ENCODE measurements at places on chromosomes 7 and 10.

DNA sequence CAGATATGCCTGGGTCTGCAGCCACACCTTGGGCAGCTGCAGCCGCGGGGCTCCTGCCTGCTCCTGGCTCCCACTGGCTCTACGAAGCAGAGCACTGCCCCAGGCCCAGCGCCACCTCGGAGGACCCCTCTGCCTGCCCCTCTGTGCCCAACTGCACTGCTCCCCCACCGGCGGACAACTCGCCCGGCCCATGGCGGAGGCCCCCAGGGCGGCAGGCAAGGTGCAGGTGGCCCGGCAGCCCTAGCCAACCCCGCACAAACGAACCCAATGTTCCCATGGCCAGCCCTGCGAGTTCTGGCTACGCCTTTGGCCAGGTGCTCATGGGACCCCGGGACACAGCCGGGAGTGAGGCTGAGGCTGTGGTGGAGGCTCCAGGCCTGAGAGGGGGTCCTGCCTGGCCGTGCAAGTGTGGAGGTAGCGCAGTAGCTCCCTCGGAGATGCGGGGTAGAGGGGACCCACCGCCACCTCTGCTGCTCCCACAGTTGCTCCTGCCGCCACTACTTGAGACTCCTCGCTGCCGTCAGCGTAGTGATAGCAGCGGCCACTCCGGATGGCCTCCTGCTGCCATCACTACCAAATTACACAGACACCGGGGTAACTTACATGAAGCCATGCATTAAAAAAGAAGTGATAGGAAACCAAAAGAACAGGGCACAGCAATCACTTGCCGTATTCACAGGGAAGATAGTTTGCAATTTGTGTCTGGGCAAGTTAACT is 97.3 kb upstream of the SP4 start:
- DNase-seq = no peak

- no peak for DNase-seq
Measured at GRCh38 chr7:126411032-126411820, 841.5 kb downstream of the GRM8 start.

DNA sequence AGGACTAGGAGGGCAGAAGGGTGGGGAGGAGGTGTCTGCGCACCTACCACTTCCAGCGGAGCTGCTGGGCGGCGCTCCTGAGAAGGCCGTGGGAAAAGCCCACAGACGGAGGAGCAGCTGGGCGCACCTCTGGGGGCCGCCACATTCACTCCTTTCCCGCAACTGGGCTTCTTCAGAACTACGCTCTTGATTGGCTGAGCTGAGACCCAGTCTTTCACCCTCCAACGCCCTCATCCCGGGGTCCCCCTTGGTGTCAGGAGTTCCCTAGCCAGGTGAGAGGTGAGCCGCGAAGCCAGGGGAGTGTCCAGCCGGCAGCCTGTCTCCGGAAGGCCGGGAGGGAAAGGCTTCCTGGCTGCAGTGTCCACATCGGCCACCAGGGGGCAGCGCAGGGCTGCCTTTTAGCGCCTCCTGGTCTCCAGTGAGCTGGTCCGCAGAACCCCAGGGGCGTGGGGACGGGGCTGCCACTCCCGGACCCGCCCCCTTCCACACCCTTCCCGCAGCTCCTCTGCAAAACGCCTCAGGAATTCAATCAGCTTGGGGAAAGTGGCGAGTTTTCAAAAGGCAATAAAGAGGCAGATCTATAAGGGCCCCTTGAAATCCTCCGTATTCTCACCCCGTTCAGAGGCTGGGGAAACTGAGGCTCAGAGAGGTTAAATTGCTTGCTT is 98.8 kb downstream of the CHST15 start:
- DNase-seq = peak; percentile 93

DNA sequence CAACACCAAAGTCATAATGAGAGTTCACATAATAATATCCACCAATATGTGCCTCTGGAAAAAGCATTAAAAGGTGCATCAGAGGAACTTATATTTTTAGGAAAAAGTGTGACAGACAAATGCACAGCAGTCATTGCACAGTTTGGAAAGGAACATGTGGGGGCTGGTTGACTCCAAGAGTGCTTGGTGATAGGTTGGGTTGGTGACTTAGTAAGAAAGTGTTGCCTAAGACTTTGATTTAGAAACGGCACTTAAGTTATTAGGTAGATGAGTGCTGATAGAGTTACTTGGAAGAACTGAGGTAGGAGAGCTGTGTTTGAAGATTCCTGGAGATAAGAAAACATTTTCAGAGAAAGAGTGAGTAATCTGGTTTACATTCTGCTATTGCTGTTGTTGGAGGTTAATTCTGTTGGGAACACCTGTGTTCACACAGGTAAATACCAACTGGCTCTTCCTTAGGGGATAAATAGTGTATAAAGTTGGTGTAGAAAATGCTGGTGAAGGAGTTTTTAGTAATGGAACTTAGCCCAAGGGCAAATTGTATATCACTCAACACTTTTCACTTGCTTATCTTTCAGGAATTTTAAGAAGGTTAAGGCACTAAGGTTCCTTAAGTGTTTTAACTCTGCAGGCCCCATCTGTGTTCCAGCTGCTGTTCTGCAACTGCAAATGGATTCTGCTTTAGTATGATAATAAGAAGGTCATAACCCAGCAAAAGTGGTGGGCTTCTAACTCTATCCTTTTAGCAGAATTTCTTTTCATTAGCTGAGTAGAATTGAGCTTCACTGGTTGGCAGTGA is 196.1 kb downstream of the NSUN6 start:
- DNase-seq = no peak

GRCh38 chr10:3077940-3078630 is 10.7 kb downstream of the PFKP start:
- DNase-seq = no peak

GRCh38 chr10:113993489-113993991 is 50.1 kb upstream of the ADRB1 start:
- no peak for DNase-seq

DNA sequence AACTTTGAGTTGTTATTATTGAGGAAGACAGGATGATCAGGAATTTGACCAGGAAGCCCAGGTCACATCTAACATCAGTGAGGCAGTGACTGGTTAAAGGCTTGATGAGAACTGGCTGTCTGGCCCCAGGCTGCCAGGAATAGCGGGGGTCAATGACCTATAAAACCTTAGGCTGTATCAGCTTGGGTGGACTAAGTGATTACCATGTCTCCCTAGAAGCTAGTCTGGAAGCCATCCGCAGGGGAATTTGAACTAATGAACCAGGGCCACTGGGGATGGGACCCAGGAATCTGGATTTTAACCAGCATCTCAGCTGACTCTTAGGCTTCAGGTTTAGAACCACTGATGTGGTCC is 56.6 kb downstream of the BPGM start:
- DNase-seq = no peak

GRCh38 chr7:133358708-133359107 is 105.8 kb downstream of the EXOC4 start:
- no peak for DNase-seq

DNA sequence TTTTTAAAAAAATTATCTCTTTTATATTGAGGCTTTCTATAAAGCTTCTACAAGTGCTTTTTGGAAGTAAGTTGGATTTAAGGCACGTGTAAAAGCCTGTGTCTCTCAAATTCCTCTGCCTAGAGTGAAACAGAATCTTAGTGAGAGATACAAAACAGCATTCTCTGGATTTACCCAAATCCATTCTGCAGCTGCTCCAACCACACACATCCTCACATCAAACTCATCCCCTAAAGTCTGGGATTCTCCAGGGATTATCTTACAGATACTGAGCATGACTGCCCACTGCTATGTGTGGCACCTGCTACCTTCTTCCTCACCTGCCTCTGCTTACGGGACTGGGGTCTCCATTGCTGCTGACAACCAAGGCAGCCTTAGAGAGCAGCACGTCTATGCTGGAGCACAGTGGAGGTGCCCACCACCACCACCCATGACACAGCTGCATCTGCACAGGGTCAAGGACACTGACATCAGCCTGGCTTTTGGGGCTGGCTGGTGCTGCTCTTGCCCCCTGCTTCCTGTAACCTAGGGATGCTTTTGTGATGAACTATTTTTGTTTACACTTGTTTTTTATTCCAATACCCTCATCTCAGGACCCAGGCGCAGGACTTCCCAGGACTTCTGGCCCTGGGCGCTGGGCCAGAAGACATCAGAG is 139.2 kb upstream of the NAMPT start:
- DNase-seq = no peak

- no peak for DNase-seq
Measured at GRCh38 chr7:106152313-106152665, 40.2 kb upstream of the SYPL1 start.

DNA sequence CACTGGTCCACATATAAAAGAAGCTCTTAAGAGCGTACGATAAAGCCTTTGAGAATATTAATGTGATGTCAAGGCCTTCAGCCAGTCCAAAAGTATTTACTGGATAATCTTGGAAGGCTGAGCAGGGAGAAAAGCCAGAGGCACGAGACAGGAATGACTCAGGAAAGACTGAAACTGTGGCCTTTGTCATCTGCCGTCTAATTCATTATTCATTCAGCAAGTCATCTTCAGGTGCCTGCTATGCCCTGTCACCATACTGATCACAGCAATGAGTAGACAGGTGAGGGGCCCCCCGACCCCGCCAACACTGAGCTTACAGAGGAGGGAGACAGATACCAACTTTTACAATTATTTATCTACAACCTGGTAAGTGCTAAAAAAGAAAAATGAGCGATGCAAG is 78.9 kb downstream of the VOPP1 start:
- no peak for DNase-seq

GRCh38 chr7:127644484-127644883 is 7.5 kb upstream of the SND1 start:
- no peak for DNase-seq

DNA sequence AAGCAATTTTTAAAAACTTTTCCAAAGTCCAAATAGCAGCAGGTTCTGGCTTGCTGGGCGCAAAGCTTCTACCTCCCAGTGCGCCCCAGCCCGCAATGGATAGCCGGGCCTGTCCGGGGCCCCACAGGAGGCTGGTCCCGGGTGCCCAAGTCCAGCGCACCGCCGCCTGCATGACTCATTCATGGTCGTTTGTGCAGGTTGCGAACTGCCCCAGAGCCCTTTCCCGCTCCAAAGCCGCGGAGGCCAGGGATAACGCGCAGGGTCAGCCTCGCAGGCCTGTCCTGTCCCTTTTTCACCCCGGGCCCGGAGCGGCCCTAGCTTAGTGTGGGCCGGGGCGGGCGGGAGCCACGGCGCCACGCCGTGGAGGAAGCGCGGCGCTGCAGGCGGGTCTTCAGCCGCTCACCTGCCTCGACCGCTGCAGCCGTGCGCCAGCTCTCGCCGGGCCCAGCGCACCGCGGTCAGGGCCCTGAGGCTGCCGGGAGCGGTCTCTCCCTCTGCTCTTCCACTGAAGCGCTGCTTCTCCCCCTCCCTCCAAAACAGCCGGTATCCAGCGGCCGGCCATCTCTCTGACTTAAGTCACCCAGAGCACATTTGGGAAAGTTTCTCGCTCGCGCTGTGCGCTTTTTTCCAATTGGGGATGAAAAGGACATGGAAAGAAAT is 1.7 kb upstream of the EGR2 start:
- DNase-seq = peak; percentile 84

Data from left forelimb (tissue), 1 donor.